ENCODE measurements at places on chromosomes 4 and X. TPM values are rescaled to one million over a fixed set of nuclear protein-coding genes. Genes with fewer than 3 reads are reported as not detected.

MAOB gene
- 126 TPM for total RNA-seq

FGF16 gene
- not detected for total RNA-seq

TMEM150C gene
- total RNA-seq, result 19.6 TPM

PDE5A gene
- 7.6 TPM for total RNA-seq

ACSL1 gene
- 477 TPM for total RNA-seq

NOX1 gene
- not detected for total RNA-seq

MAGEC3 gene
- total RNA-seq, result not detected

CFAP47 gene
- not detected for total RNA-seq

MAGEB1 gene
- total RNA-seq, result not detected

EXOC1L gene
- not detected for total RNA-seq

DNA sequence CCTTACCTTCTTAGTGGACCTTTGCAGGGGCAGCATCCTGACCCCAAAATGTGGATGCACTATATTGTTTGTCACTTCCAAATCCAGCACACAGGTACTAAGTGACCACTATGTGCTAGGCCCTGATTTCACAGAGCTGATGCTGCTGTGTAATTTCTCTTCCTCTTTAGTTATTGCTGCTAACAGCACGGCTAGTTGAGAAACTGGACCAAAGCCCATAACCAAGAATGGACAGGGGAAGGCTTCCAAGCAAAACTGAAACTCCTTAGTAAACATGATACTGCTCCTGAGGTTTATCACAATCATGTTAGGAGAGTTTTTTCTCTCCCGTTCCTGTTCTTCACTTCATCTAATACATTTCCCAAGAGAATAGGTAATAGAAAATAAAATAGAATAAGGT lies 172.9 kb upstream of the TTC29 start:
- no peak for DNase-seq

- no peak for DNase-seq
Observed at GRCh38 chr4:102253860-102254259, 91.4 kb downstream of the SLC39A8 start.

- no peak for DNase-seq
Observed at GRCh38 chr4:156765277-156765676, 206.3 kb downstream of the PDGFC start.

DNA sequence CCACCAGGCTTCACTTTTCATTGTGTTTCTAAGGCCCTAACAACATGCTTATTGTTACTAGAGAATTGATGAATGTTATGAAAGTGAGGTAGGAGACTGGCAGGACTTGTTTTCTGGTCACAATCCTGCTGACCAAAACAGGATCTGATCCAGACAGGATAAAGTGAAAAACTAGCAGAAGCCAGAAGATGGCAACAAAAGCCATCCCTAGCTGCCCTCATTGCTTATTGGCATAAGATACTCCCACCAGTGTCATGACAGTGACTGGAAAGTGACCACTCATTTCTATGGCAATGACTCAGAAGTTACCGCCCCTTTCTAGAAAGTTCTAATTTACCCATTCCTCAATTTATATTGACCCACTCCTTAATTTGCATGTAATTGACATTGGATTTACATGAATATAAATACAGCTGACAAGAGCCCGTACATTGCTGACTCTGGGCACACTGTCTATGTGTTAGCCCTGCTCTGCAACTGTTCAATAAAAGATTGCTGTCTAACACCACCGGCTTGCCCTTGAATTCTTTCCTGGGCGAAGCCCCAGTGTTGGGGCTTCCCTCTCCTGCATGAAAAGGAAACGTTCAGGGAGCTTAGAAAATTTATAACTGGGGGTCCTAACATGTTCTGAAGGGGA lies 30.0 kb upstream of the FGG start:
- no peak for DNase-seq

GRCh38 chr4:158050942-158051341 lies 121.9 kb downstream of the GASK1B start:
- no peak for DNase-seq

DNA sequence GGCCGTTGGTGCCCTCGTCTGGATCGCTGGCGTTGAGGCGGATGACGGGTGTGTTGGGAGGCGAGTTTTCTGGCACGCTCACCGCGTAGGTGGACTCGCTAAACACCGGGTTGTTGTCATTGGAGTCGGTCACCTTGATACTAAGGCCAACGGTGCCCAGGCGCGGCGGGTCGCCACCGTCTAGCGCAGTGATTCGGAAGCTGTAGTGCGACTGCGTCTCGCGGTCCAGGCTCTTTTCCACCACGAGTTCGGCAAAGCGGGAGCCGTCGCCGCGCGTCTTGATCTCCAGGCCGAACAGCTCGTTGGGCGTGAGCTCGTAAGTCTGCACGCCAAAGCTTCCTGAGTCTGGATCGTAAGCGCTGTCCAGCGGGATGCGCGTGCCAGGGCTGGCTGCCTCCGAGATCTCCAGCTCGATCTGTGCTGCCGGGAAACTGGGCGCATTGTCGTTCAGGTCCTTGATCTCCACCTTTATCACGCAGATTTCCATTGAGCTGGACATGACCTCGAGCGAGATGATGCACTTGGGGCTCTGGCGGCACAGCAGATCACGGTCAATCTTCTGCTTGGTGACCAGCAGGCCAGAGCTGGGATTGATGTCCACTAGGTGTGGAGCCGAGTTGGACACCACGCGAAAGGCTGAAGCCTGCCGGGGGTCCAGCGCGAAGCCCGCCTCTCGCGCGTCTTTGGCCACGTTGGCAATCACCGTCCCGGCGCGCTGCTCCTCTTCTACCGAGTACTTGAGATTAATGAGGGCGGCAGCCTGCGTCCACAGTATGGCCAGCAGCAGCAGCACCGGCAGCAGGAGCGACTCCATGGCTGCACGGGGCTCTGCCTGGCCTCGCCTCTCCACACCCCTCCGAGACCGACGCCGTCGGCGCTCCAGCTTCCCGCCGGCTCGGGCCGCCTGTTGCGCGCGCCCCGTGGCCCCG lies 2.0 kb downstream of the PCDH19 start:
- DNase-seq, result no peak

DNA sequence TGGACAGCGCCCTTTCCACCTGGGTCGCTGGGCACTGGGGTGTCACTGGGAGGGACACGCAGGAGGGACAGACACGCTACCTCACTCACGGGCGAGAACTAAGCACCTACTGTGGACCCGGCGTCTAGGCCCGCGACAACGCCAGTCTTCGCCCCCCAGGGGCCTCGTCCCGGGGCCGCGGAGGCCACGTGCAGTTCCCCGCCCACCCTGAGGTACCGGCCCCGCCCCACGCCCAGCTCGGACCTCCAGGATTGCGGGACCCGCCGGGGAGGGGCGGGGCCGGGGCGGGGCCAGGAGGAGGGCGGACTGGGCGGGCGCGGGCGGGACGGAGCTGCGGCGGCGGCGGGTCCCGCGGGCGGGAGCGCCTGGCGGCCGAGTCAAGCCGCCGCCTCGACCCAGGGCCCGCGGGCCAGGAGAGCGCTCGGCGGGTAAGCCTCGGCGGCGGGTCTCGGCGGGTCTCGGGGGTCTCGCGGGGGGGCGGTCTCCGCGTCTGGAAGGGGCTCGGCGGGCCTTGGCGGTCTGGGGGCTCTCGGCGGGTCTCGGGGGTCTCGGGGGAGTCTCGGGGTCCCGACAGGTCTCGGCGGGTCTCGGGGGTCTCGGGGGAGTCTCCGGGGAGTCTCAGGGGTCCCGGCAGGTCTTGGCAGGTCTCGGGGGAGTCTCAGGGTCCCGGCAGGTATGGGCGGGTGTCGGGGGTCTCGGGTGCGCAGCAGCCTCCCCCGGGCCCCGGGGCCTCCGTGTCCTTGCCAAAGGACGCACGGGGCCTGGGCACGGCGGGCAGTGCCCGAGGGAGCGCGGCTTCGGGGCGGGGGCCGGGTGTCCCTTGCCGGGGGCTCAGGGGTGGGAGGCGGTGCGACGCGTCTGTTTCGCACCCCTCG lies at the start of gene SH3BP2:
Gene SH3BP2 (plus strand): TSS at position 375 of the 875 bp plus-strand sequence. CDS start 27,533 bp downstream, outside the sequence.
- DNase-seq, result peak; percentile 95

- DNase-seq, result no peak
Observed at GRCh38 chr4:112516066-112516470, at the start of gene NEUROG2. NEUROG2 (minus strand) TSS chr4:112516180; CDS start chr4:112515475, 705 bp downstream.

- no peak for DNase-seq
Observed at GRCh38 chrX:101691835-101692234, 32.2 kb upstream of the ARMCX2 start.

Measured in left ventricle myocardium superior (tissue), 1 donor.